Right atrium auricular region (tissue), 2 donors: ENCODE measurements at places on chromosomes 5 and 9. TPM values are rescaled to one million over a fixed set of nuclear protein-coding genes. Genes with fewer than 3 reads are reported as not detected.

DNA sequence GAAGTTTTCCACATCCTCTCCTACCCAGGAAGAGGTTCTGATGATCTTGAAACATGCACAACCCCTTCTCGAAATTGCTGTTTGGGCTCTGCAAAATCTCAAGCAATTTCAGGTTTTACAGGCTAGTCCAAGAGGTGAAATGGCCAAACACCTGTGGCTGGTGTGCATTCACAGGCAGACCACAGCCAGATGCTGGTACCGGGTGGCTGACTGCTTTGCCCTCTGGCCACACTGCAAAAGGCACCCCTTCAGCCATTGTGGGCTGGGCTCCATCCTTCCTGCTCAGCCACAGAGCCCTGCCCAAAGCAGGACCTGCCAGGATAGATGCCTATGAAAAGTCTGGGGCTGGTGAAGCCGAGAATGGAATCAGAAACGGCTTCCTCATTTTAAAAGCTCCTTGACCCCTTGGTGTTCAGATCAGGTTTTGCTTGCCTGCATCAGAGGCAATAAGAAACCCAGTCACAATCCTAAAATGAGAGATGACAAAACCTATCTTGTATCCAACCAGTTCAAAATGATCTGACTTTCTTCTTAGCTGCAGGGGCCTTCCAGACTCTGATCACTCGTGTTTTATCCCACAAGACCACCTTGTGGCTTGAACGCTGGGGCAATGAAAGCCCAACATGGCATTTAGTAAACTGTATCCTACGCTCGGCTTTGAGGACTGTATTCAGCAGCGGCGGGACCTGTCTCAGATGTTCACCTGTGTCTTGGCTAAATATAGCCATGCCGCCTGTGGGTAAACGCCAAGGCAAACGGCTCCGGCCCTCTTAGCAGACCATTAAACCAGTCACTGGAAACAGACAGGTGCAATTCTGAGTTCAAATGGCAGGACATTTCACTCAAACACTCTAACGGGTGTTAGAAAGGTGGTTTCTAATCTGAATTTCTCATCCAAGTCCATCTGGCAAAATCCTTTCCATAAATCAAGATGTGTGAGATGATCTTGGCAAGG, 49.6 kb downstream of the EPB41L4B start:
- DNase-seq, result no peak
- H3K4me1 ChIP-seq, result peaks cover 30% of the 10 kb centered on the region
- H3K4me3 ChIP-seq, result no peak overlapping the region
- no peaks in the 10 kb centered on the region for H3K36me3 ChIP-seq
- no peaks in the 10 kb centered on the region for H3K27me3 ChIP-seq

DNA sequence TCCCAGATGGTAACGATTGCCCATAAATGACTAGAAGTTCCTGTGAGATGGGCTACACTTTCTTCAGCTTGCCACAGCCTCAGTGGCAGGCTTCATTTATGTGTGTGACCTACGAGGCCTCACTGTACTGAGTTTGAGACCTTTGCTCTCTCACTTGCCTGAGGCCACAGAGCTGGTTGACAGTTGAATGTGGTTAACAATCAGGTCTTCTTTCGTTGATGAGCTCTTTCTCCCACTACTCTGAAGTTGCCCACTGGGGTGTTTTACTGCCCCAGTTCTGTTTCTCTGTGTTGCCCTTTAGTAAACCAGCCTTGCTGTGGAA, 70.5 kb downstream of the CYFIP2 start:
- no peaks in the 10 kb centered on the region for H3K4me1 ChIP-seq
- H3K27ac ChIP-seq, result no peak overlapping the region
- no peak overlapping the region for H3K4me3 ChIP-seq
- no peaks in the 10 kb centered on the region for H3K27me3 ChIP-seq

SV2C gene
- total RNA-seq, result 0.04 TPM

AMACR gene
- total RNA-seq, result 4.1 TPM

PCA3 gene
- not detected for total RNA-seq

ANKRD31 gene
- total RNA-seq, result 0.07 TPM

CRHBP gene
- 0.37 TPM for total RNA-seq
